ENCODE measurements at places on chromosomes 2 and 18.

GRCh38 chr18:46408334-46408987, 248.6 kb downstream of the LOXHD1 start:
- no peak for DNase-seq

DNA sequence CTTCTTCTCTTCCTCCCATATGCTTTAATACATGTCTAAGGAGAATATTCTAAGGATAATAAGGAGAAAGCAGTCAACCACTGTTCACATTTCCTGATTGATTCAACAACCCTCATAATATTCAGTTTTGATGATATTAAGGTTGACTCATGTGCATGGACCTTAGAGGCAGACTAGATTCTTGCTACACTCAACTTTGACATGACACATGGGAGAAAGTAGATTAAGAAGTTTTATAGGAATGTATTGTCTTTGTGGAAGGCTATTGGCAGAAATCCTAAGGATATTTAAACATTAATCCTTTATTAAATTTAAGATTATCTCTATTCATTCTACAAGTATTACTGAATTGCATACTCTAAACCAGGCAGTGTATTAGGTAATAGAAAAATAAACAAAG, 309.1 kb upstream of the CYRIA start:
- no peak for DNase-seq

- no peak for DNase-seq
These were observed 95.9 kb upstream of the GRB14 start for GRCh38 chr2:164717000-164717803.

GRCh38 chr2:136319237-136319636, 201.3 kb upstream of the CXCR4 start:
- no peak for DNase-seq

GRCh38 chr2:16365366-16365765, 300.3 kb downstream of the CYRIA start:
- DNase-seq = no peak

GRCh38 chr18:62937065-62937464, 221.7 kb downstream of the PHLPP1 start:
- DNase-seq = no peak

GRCh38 chr2:123715467-123715982, 309.6 kb upstream of the CNTNAP5 start:
- no peak for DNase-seq

DNA sequence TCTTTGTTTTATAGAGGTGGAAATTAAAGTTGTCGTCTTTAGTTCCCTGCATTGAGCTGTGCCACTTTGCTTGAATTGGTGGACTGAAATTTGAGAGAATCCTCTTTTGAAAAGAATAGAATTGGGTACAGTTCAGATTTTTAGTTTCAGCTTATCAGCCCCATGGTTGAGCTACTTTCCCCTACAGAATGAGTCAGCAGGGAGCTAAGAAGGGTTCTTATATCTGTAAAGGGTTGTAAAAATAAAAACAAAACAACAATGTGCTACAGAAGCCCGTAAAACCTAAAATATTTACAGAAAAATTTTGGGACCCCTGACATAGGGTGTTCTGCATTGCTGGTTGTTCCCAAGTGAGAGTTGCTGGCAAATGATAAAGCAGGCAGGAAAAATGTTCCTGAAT, 12.6 kb downstream of the SLC20A1 start:
- no peak for DNase-seq

DNA sequence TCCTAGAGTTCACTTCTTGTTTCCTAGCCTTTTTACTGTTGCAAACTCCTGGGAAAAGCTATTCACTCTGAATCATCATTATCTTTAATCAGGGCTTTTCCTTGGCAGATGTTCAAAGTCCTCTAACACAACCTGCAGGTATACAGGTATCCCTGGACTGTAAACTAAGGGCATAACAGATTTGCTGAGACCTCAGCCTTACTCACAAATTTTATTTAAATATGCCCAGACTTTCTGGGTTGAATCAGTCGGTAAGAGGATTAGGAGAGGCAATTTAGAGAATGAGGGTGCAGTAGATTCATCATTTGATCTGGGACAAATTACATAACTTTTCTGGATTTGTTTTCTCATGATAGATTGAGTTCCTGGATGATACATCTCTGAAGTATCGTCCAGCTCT, 217.8 kb upstream of the STON1 start:
- no peak for DNase-seq

DNA sequence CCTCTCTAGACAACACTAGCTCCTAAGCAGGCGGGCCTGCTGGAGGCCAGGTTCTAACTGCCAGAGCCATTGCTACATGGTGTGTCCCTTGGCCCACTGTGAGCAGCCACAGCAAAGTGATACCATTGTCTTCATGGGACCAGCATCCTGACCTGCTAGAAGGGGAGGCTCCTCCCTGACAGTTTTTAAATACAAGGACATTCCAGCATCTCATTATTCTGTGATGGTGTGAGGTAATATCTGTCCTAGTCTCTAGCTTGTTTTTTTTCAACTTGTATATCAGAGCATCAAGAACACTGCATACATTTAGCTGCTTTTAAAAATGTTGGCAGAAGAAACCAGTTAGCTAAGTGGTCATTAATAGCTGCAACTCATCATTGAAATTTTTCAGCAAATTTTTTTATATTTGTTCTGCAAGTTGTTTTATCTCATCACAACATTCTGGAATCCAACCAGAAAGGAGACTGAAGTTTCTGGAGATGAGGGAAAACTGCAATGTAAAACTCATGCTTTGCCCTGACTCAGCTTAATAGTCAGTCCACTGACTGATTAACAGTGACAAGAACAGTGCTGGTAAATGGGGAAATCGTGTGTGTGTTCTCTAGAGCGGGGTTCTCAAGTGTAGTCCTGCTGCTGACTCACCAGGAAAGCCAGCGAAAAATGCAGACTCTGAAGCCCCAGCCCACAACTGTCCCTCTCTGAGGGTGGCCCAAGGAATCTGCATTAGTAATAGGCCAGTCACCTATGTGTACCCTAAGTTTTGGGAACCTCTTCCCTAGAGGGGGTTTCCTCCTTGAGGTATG, 17.8 kb downstream of the MAPRE3 start:
- DNase-seq = no peak

DNA sequence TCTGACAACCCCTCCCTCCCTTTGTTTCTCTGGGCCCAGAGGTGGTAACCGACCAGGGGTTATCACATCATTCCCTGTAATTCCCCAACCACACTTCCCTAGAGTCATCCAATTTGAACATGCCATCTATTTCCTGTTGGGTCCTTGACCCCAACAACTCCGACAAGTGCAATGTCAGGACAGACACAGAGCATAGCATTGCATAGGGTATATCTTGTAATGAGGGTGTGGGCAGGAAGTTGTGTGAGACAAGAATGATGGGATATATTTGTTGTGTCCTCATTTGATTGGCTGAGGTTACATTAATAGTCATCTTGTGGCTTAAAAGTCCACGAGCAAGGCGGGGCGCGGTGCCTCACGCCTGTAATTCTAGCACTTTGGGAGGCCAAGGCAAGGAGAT, 33.4 kb upstream of the CNOT11 start:
- DNase-seq = no peak

GRCh38 chr2:128602699-128603101, 284.0 kb upstream of the HS6ST1 start:
- DNase-seq = no peak

- no peak for DNase-seq
These were observed 620.1 kb upstream of the GCFC2 start for GRCh38 chr2:76330865-76331264.

GRCh38 chr18:5198311-5198710, 1.3 kb upstream of the AKAIN1 start:
- DNase-seq = no peak

DNA sequence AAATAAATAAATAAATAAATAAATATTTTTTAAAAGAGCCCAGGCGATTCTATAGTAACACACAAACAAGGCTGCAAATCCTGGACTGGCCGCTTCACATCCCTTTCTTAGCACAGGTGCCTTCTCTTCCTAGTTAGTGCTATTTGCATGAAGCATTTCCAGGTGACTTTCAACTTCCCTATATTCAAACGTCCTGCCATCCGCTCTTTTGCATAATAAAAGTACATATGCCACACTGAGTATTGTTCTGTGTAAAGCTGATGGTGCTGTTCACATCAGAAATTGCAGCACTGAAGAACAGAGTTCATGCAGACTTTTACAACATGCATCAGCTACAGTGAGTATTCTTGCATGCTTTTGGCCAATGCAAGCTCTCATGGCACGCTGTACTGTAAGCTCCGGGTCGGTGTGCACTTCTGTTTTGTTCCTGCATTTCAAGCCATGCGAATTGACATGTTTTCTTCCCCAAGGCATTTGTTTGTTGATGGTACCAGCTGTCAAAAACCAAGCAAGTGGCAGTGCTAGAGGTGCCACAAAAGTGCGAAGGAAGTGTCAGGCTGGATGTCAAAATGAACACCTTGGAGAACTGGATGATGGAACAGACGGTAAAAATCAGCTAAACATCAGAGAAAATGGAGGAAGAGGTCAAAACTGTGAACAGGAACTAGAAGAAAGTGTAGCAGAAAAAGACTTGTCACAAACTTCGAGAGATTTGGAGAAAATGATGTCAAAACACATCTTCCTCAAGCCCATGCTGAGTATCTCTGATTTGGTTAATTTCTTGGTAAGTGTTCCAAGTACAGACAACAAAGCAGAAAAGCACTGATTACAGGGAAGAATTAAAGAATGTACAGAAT, 25.5 kb upstream of the CEP68 start:
- no peak for DNase-seq

DNA sequence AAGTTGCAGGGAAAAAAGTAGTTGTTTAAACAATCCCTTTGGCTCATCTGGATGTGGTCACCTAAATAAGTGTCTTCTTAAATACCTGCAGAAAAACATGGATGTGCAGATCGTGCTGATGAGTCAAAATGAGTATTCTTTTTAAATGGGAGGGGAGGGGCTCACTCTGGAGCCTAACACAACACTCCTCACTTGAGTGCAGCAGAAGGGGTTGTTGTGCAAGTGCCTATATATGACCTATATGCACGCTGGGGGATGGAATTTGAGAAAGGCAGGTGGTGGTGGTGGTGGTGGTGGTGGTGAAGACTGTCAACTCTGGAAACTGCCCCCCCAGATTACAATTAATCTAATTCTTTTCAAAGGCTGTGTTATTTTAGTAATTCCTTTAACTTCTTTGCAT, 77.9 kb upstream of the FAM124B start:
- no peak for DNase-seq

DNA sequence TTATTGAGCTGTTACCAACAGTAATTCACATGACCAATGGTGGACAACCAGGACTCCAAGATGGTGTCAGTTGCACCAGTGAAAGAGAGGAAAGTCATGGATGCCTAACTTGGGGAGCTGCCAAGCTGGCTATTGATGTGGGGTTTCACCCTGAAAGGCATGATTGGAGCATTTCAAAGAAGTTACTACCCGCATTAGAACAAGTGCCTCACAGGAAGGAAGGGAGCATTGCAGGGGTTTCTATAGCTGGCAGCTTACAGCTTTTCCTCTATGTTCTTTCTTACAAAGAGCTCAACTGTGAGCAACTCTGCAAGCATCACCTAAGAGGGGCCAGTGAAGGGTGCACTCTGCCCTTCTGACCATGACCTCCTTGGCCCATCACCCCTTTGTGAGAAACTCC, 93.1 kb downstream of the TNFRSF11A start:
- no peak for DNase-seq

DNA sequence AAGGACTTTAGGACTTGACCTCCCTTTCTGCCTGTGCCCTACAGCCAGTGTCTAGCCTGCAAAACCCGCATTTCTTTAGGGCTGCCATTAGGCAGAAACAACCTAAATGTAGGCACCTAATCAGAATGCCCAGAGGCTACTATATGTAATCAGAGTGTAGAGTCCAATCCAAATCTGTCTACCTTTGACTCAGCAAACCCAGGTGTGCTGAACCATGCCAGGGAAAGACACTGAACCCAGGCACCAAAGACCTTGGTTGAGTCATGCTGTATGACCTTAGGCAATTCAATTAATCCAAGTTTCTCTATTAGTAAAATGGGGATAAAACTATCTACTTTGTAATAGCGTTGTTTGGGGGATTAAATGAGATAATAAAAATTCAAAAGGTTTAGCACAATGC, 20.7 kb downstream of the CAPN14 start:
- no peak for DNase-seq

DNA sequence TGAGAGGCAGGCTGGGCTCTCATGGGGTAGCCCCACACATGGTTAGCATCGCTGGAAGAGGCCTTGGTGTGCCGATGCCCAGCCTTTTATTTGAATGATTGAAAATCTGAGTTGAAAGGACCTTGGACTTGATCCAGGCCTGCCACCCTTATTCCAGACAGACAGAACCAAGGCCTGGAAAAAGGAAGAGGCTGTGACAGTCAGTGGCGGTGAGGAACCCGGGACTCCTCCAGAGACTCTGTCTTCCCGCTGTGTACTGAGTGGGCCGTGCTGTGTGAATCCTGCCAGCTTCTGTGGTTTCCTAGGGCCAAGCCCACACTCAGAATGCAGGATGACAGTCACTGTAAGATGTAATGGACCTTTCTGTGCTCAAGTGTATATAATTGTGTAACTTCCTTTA, 218.5 kb downstream of the LDLRAD4 start:
- no peak for DNase-seq

DNA sequence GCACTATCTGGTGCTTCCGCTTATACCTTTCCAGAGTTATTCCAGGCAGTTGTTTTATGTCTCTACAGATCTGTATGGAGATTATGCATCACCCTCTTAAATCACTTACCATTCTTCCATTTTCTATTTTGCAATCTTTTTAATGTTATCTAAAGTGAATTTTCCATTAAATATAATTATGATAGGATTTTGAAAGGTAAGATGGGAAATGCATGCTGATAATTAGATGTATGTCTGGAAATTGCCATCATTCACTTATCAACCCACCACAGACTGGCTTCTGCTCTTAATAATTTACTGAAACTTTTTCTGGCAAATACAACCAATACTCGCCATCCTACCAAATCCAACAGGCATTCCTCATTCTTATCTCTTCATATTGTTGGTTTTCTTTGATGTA, 227.4 kb upstream of the MC4R start:
- DNase-seq = no peak

DNA sequence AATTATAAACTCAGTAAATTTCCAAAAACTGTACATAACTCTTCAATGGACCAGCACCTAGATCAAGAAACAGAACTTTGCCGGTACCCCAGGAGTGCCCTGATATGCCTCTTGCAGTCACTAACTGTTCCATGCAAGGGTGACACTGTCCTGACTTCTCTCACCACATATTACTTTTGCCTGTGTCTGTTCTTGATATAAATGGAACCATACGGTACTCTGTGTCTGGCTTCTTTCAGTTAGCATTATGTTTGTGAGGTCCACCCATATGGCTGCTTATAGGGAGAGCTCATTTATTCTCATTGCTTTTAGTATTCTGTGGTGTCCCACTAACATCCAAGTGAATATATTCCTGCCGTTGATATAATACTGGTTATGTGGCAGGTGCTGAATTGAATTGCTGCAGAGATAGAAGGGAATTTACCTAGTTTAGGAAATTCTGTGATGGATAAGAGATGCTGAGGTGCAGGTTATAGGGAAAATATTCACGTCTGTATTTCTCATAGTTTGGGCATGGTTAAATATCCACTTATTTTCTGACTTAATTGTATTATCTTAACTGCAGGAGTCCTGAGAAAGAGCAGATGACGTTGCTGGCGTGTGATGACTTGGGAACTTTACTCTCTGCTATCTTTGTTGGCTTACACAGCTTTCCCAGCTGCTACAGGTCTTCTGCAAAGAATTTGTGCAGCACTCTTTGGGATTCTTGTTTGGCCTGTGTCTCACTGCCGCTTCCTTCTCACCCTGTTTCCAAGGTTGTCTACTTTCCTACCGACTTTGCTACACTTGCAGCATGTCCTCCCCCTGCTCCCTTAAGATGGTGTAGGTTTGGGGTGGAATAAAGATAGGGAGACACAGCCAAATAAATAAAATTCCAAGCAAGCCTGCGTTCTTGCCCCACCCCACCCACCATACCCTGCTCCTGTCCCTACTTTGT, 107.9 kb downstream of the MAP4K4 start:
- DNase-seq = no peak

- DNase-seq = no peak
These were observed 202.8 kb upstream of the THUMPD2 start for GRCh38 chr2:39981883-39982311.
